Posterior vena cava (tissue), 2 donors: ENCODE measurements at places on chromosomes 3 and 15. TPM values are rescaled to one million over a fixed set of nuclear protein-coding genes. Genes with fewer than 3 reads are reported as not detected.

Gene TF
- 2.8 TPM for total RNA-seq

Gene MST1R
- total RNA-seq: 1.4 TPM

Gene PLAAT1
- 0.65 TPM for total RNA-seq

Gene GPR62
- not detected for total RNA-seq

- DNase-seq: no peak
These were observed 13.8 kb upstream of the SCG3 start for GRCh38 chr15:51667478-51667877.

- no peak for DNase-seq
These were observed 118.3 kb upstream of the MRPS22 start for GRCh38 chr3:139225548-139225947.

DNA sequence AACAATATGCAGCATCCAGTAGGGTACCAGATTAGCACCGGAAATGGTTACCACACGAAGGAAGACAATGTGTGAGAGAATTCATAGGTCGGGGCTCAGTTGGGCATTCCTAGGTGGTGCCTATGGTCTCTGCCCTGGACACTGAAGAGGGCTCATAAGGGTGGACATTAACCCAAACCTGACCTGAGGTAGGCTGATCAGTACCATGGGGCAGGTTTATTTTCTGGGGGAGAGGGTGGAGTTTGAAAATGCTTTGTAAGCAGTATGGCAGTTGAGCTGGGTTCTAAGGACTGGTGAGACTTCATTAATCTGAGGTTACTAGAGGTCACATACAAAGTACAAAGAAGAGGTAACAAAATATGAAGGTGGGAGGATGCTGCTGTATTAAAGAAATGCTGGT is 68.4 kb downstream of the RPL22L1 start:
- DNase-seq: no peak

GRCh38 chr3:47841786-47842349 is 38.9 kb downstream of the DHX30 start:
- no peak for DNase-seq

- DNase-seq: no peak
These were observed 32.8 kb downstream of the CACNA2D2 start for GRCh38 chr3:50470658-50471057.

DNA sequence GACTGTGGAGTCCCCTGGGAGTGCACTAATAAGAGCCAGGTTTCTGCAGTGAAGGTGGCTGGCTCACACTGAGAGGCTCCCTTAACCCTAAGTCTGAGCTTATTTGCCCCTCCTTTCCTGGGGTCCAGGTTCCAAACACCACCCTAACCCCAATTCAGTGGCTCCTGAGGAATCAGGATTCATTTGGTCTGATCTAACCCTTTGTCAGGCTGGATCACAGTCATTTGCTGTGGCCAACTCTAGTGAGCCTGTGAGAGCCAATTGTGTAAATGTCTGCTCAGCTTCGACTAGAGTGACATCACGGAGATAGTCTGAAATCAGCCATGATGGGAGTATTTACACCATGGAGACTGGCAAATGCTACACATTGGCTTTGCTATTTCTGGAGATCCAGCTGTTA is 73.7 kb upstream of the ACAN start:
- DNase-seq: no peak
